Activated naive CD8-positive, alpha-beta T cell treated with anti-CD3 and anti-CD28 coated beads for 36 hours (primary cell): ENCODE measurements at places on chromosomes 16 and 17. TPM values are rescaled to one million over a fixed set of nuclear protein-coding genes. Genes with fewer than 3 reads are reported as not detected.

Gene TBC1D3B
- total RNA-seq, result 2.6 TPM

Gene SGF29
- 27.7 TPM for total RNA-seq

Gene KRT28
- total RNA-seq, result not detected

Gene DPEP2
- 1.8 TPM for total RNA-seq

Gene KAT2A
- total RNA-seq, result 51.6 TPM

Gene ADAD2
- 0.66 TPM for total RNA-seq

Gene DNAI2
- total RNA-seq, result not detected

GRCh38 chr16:8919934-8920462 lies 37.8 kb downstream of the LITAFD start:
- no peak for DNase-seq

- peak; percentile 53 for DNase-seq
Observed at GRCh38 chr17:48544349-48545021, 424 bp downstream of the HOXB2 start.

GRCh38 chr17:31564291-31564690 lies 172.8 kb downstream of the RAB11FIP4 start:
- DNase-seq, result no peak

DNA sequence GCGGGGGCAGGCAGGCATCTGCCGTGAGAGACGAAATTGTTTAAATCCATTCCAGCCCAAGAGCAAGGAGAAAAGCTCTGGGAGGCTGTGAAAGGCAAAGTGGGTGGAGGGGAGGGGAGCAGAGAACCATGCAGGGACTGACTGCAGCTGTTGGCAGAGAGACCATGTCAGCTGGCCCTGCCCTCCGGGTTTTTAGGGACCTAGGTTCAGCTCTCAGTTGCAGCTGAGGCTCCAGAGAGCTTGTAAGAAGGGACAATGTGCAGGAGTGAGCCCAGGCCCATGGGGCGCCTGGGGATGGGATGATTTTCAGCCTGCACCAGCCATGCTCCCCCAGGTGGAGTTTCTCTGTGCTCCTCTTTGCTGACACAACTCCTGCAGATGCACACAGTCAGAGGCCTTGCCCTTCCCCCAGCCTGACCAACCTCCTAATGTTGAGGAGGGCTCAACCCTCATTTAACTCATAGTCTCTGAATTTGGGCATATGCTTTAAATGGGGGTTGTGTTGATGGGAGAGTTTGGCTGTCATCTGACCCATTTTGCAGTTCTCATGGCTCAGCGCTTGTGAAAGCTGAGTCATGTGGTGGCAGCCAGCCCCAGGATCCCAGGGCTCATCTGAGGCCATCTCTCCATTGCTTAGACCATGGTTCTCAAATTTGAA lies 70.9 kb downstream of the PLXDC1 start:
- no peak for DNase-seq

- no peak for DNase-seq
Observed at GRCh38 chr16:65967376-65967775, 399.1 kb upstream of the CDH5 start.

- peak; percentile 48 for DNase-seq
Observed at GRCh38 chr17:42287305-42287976, 857 bp upstream of the STAT5A start.

DNA sequence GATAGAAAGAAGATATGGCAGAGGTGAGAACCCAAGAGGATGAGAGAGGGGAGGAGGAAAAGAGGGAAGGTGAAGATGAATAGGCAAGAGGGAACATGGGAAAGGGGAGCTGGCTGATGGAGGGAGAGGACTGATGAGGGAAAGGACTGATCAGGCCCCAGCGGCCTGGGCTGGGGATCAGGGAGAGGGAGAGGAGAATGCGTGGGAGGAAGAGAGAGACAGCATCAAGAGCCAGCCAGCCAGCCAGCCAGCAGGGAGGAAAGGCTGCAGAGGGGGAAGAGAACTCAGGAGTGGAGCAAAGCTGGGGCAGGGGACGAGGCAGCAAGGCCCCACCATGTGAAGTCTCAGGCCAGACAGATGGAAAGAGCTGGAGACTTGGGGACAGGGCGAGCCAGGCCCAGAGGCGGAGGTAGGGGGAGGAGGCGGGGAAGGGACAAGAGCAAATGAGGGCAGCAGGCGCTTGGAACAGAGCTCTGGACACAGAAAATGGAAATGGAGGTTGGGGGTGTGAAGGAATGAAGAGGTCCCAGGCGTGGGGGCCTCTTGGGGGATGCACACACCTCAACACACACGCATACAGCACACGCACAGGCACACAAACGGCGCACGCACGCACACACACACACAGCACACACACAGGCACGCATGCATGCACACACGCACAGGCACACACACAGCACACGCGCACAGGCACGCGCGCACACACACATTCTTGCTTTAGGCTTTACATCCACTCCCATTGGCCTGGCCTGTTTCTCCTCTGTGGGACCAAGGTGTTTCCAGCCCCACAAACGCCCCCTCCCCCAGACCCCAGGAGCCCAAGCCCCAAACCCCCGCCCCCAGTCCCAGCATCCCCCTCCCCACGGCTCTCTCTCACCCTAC lies 12.3 kb downstream of the DLG4 start:
- DNase-seq, result no peak

DNA sequence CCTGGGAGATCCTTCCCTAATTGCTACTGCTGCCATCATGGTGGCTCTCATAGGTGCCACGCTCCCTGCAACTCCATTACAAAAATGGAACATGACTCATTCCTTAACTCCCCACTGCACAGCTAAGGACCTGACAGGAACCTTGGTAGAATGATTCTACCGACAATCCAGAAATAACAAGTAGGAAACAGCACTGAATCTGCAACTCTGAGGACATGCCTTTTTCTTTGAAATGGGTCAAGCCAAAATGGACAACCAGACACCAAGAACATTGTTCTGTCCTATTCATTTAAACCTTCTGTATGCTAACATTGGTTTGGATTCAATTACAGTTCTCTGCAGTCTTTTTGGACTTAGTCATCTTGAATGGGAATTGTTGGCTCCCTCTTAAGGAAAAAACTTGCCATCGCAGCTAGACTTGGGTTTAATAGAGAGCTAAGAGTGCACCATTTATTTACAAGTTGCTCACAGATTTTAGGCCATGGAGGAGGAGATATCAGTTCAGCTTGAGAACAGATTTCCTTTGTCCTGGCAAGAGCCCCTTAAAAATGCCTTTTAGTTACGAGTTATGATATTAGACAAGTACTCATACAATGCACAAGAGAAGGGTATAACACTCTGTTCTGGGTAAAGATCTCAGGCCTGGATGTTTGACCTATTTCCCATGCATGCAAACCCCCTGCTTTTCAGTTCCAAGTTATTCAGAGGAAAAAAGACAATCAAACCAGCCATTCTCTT lies 20.9 kb upstream of the NSRP1 start:
- DNase-seq, result no peak
